ENCODE measurements at places on chromosomes 4 and X. TPM values are rescaled to one million over a fixed set of nuclear protein-coding genes. Genes with fewer than 3 reads are reported as not detected.

FAM184B gene
- total RNA-seq, result not detected

OPN1MW gene
- not detected for total RNA-seq

CENPE gene
- 5.7 TPM for total RNA-seq

SPANXA2 gene
- total RNA-seq, result not detected

H2BW2 gene
- not detected for total RNA-seq

PDCL2 gene
- not detected for total RNA-seq

CCDC158 gene
- total RNA-seq, result not detected

MPC1L gene
- total RNA-seq, result not detected

HADH gene
- 31.6 TPM for total RNA-seq

IL2RG gene
- total RNA-seq, result not detected

GAGE1 gene
- not detected for total RNA-seq

LEF1 gene
- 3.1 TPM for total RNA-seq

CLCN3 gene
- total RNA-seq, result 38.0 TPM

OSTC gene
- total RNA-seq, result 222 TPM

GUCY1B1 gene
- 13.2 TPM for total RNA-seq

PHOX2B gene
- total RNA-seq, result not detected

FAM47A gene
- total RNA-seq, result not detected

TLR1 gene
- 0.42 TPM for total RNA-seq

RASSF6 gene
- total RNA-seq, result not detected
